ENCODE measurements at places on chromosomes 2 and 18. TPM values are rescaled to one million over a fixed set of nuclear protein-coding genes. Genes with fewer than 3 reads are reported as not detected.

Gene RFTN2
- not detected for total RNA-seq

Gene UNC50
- 44.3 TPM for total RNA-seq

Gene RGPD4
- total RNA-seq: 0.11 TPM

Gene ATG4B
- 57.9 TPM for total RNA-seq

Gene TTR
- total RNA-seq: not detected

Gene KCNIP3
- 1.4 TPM for total RNA-seq

Gene G6PC2
- not detected for total RNA-seq
